ENCODE measurements at places on chromosomes 2 and 18.
A peak's percentile ranks its signal among the peaks of the same experiment; 100 is the strongest.

GRCh38 chr2:19021721-19022120, 336.7 kb downstream of the OSR1 start:
- DNase-seq: peak; percentile 73

- DNase-seq: no peak
Measured at GRCh38 chr2:238382381-238382781, 44.3 kb upstream of the ASB1 start.

- peak; percentile 97 for DNase-seq
Measured at GRCh38 chr2:226118471-226119429, 680.9 kb downstream of the IRS1 start.

GRCh38 chr2:101205521-101206479, 46.9 kb upstream of the CNOT11 start:
- peak; percentile 100 for DNase-seq

DNA sequence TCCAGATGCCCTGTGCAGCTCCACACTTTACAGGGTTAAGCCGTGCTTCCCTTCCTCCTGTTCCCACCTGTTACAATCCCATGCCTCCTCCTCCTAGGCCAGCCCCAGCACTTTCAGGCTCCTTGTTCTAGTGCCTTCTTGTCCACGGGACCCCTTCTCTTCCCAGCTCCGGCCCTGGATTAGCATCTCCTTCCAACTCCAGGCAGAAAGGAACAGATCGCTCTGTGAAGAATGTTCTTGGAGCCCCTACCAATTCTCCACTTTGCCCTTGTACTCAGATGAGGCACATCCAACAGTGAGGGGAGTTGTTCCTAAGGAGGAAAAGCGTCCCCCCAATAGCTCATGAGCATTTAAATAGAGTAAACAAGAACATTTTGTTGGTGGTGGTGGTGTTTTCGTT, 72.7 kb downstream of the CABLES1 start:
- DNase-seq: no peak

DNA sequence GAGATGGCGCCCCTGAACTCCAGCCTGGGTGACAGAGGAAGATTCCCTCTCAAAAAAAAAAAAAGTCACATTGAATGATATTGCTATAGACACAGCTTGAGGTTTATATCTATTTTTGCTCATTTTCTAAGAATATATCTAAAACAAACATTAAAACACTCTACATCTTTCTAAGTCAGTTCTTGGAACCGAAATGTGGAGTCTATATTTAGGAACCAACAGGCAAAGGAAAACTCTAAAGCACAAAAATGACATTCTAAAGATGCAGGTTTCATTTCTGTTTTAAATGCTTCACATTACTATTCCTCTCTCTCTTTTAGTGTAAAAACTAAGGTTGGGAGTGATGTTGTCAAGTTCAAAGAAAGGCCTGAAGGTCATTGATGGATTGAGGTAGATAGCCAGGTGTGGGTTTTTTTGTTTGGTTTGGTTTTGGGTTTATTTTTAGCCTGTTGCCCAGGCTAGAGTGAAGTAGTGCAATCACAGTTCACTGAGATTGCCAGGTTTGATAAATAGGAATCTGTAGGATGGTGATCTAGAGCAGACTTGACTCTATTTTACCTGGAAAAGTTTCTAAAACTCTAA, 194.0 kb upstream of the RBBP8 start:
- no peak for DNase-seq
